ENCODE measurements at places on chromosomes 2 and 18. TPM values are rescaled to one million over a fixed set of nuclear protein-coding genes. Genes with fewer than 3 reads are reported as not detected.

GRCh38 chr2:8193146-8193545 is 488.7 kb upstream of the ID2 start:
- DNase-seq: no peak

- no peak for DNase-seq
Measured at GRCh38 chr2:163649080-163649479, 86.7 kb downstream of the FIGN start.

GRCh38 chr2:219248845-219249202 is 3.5 kb downstream of the STK16 start:
- DNase-seq: no peak

DNA sequence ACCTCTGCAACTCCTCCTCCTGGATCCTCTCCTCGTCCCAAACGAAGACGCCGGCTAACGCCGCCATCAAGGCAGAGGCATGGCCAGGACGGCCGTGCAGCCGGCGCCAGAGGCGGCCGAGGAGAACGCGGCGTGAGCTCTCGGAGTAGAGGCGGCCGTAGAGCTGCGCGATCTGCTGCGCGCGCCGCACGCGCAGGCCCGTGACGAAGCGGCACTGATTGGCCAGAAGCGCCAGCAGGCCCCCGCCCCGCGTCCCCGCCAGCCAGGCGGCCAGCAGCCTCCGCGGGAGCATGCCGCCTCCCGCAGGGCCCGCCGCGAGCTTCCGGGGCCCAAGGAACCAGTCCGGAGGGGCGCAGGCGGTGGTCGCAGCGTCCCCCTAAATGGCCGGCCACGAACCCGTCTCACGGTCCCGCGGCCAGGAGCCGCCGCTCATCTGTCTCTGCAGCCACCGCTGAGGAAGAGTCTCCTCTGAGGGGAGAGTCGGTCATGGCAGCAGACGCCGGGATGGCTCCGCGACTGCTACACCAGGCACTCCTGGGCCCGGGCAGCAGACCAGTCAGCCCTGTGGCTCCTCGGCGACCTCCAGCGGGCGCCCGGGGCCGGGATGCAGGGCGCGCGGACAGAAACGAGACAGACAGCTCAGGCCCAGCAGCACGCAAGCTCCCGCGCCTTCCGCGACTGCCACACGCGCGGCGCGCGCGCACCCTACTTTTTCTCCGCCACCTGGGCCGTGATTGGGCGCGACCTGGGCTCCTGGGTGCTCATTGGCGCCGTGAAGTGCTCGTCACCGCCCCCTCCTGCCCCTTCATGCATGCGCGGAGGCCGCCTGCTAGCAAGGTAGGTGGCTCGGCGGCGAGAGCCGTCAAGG is at the start of gene STARD7:
TSS of gene STARD7 (minus strand) at position 685 of the 868 bp plus-strand sequence. CDS start at position 292, 393 bp downstream.
- DNase-seq: peak; percentile 99

- no peak for DNase-seq
Measured at GRCh38 chr2:42516418-42516901, 22.7 kb upstream of the KCNG3 start.

- DNase-seq: no peak
Measured at GRCh38 chr2:17181051-17181752, 337.0 kb downstream of the RAD51AP2 start.

DNA sequence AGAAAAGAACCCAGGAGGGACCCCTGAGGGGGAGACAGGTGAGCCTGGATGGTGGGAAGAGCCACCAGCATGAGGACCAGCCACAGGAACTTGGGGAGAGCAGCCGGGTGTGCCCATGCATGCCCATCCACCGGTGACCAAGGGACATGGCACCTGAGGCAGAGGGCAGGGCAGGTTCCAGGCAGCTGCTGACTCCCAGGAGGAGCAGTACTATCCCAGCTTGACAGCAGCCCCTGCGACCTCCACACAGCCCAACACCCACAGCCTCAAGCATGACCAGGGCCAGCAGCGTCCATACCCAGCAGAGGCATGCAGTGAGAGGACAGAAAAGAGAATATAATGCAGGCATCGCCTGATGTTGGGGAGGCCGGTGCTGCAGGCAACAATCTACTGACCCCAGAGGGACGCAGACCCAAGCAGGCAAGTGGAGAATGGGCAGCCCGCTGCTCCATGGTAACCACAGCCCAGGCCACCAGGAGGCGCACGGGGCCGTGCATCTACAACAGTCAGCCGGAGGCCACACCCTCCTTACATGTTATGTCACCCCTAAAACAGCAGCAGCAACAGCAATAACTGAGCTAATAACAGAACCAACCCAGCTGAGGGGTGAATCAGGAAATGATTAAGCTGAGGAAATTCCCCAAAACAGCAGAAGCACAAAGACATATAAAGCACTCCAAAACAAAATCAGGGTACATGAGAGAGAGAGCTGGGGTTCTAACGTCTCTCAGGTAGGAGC is 44.1 kb downstream of the ANKMY1 start:
- peak; percentile 88 for DNase-seq

- no peak for DNase-seq
Measured at GRCh38 chr18:78821396-78821795, 158.2 kb upstream of the SALL3 start.

GRCh38 chr2:35887146-35887545 is 468.4 kb upstream of the CRIM1 start:
- no peak for DNase-seq

DNA sequence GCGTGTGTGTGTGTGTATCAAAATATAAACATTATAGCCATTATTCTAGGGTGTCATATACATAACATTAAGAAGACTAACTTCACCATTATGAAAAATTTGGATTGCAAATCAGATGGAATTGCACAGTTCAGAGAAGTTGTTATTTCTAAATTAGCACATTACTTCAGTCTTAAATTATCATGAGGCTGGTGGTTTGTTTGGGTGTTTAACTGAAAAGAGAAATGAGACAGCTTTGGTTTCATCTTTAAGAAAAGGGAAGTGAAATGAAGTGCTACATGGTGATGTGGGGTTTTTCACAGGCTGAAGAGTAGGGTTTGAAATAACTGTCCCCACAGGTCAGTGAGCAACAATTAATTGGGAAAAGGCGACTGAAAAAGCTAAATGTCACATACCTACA is 161.2 kb upstream of the XIRP2 start:
- peak; percentile 1 for DNase-seq

DNA sequence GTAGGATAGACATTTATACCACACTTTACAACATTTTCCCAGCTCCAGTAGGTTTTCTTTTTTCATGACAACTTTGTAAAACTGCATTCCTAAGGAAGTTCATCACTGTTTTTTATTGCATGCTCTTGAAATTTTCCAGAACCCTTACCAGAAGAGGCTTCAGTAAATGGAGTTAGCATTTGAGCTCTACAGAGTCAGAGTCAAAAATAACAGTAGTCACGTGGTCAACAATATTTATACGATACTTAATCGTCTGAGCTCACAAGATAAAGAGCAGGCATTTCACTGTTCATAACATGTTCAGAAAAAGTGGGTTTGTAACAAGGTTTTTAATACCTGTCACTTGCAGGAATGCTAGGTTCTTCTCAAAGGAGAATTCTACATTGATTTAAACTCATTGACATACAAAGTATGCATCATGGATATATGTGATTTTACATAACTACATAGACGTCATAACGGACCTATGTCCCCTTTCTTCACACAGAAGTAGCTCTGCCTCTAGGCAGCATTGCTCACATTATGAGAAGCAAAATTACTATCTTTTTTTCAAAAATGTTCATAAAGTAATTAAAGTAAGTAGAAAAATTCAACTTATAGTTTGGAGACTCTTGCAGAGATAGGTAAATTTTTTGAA is 187.0 kb upstream of the COL3A1 start:
- DNase-seq: no peak

Gene SLC8A1
- total RNA-seq: 15.6 TPM

Gene GALNT14
- total RNA-seq: 1.1 TPM

Gene C1GALT1C1L
- total RNA-seq: not detected

Gene CROCC2
- total RNA-seq: not detected

Gene GPR39
- total RNA-seq: 12.3 TPM
